ENCODE measurements at places on chromosomes 7 and 10.

DNA sequence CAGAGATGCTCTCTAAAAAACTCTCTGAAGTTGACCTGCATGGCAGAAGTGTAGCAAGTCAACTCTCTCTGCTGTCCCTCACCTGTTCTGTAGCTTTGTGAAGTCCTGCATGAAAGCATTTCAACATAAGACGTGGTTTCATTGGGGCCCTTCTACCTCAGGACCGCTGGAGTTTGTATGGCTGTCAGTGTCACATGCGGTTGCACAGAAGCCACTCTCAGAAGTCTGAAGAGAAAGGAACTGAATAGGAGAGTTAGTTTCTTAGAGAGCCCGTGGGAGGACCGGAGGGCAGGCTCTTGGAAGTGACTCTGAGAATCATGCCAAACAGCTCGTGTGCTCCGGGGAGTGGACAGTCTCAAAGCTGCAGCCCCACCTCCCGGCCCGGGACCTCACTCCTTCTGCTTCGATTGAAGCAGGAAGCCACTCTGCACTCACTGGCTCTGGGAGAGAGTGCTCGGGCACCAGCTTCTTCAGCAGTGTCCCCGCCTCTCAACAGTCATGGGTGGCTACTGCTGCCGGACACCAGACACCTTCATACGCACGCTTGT, 486.7 kb downstream of the SDK1 start:
- DNase-seq = no peak

- no peak for DNase-seq
Observed at GRCh38 chr10:124700293-124701037, 43.7 kb downstream of the FAM53B start.

DNA sequence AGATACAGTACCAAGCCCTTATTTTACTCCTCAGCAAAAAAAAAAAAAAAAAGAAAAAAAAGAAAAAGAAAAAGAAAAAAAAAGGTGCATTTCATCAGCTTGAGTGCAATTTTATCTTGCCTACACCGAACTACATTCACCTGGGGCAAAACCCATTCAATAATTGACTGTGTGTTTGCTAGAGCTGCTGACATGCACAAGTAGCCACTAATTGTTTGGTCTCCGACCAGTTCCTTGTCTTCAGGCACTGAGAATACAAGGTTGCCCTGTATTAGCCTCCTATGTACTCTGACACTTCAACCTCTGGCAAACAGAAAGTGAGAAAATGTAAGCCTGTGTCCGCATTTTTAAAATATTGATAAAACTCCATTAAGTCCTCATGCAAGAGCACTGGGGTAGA, 1579.4 kb upstream of the LRRTM3 start:
- no peak for DNase-seq

GRCh38 chr10:71307469-71308085, 11.5 kb upstream of the SLC29A3 start:
- no peak for DNase-seq

DNA sequence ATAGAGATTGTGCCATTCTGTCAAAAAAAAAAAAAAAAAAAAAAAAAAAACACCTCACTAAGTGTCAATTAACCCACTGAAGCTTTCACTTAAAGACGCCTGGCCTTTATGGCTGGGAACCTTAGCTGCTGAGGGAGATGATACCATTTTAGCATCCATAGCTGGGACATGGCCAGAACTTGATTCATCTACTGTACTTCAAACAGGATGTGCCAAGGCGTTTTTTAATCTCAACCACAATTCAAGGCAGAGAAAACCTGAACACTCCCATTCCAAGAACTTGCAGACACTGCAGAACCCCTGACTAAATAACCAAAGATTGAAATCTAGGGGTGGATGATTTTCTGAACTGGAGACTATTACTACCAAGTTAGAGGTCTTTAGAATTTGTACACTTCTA, 996.6 kb downstream of the SORCS1 start:
- DNase-seq = no peak

DNA sequence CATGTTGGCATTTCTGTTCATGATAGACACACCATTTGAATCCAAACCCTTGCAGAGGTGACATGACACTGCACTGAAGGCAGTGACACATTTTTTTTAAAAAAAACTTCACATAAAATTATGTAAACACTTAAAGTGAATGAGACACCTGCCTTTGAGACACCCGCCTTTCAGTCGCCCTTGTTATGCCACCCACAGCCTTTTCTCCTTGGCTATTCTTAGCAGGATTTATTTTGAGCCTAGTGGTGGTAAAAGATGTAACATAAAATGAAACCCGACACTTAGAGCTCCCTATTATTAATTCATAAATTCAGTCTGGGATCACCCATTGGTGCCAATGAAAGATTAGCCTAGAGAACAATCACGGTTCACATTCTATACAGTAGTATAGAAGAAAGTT, 161.3 kb downstream of the DYNC1I1 start:
- DNase-seq = no peak

DNA sequence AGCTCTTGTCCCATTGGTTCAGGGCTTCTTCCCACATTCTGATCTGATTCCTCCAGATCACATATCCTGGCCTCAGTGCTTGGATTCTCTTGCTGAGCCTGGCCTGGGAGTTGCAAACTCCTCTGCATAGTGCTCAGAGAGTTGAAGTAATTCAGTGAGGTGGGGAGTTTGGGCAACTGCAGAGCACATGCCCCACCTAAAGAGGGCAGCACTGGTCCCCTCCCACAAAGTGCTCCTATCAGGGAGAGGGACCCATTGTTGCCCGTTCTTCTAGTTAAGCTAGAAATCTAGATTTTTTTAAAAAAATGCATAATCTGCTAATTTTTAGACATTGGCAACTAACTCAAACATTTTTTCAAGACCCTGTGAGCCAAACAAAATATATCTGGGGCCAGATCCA, 45.1 kb downstream of the CHN2 start:
- peak; percentile 15 for DNase-seq
